ENCODE measurements at places on chromosomes 4 and X. TPM values are rescaled to one million over a fixed set of nuclear protein-coding genes. Genes with fewer than 3 reads are reported as not detected.

DNA sequence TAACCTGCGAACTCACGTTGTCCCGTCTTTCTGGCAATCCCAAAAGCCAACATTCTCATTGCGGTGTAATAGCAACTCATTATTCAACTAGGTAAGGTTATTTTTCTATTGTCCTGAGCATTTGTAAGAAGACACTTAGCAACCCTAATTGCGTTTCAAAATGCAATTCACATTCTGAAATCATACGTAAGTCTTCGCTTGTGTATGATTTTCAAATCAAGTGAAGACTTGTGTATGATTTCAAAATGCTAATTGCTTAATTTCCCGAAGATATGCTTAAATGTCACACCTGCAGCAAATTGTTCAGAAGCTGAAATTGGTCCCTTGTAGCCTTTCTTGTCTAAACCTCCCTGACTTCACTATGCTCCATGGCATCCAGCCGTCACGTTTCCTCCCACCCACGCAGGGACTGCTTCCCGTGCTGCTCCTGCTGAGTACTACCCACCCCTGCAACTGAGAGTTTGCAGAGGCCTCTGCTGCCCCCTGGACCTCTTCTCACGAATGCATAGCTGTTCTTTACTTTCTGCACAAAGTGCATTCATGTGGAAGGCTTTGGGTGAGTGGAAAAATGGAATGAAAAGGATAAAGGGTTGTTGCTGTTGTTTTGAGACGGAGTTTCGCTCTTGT, 40.8 kb upstream of the CLDN24 start:
- peak; percentile 64 for DNase-seq

DNA sequence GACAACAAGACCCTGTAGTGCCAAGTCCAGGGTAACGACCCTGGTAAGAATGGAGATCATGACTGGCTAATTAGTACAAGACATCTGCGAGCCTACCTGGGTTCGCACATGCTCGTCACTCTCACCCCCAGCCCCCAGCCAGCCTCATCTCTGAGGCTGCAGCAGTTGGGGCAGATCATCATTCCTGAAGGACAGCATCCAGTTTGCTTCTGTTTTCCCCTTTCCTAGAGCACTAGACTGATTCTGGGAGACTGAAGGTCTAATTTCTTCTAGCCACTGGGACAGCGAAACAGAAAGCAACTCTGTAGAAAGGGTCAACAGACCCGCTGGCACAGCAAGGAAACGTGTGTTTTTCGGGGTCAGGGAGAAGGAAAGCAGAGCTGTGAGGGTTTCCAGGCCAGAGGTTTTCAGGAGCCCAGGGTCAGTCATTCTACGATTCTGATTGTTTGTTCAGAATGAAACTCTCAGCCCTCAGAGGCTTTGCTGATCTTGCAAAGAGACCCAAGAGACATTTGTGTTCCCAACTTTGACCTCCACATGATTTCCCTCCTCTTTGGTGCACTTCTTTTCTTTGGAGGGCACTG, 343.1 kb upstream of the NOCT start:
- DNase-seq = no peak

Gene TAPT1
- 9.7 TPM for polyA plus RNA-seq

DNA sequence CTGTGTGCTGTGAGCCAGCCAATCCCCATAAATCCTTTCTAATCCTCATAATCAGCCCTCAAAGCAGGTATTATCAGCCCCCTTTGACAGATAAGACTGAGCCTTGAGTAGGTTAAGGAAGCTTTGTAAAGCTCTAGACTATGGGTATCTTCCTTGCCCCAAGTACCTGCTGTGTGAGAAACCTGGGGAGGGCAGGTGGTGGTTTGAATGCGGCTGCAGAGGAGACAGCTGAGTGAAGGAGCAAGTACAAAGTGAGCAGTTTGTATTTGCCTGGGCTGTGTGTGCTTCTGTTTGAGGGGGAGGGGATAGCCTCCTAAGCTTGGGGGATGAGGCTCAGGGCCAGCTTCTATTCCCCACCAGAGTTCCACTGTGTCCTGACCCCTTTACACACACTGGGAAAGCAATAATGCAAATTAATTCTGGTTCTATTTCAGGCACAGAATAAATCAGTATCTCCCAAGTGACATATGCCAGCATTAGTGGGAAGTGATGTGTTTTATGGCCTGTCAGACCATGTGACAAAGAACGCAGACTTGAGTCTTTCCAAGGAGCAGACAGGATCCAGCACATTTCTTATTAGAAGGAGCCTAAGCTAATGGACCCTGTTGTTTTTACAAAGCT, 63.5 kb downstream of the EVC start:
- no peak for DNase-seq

DNA sequence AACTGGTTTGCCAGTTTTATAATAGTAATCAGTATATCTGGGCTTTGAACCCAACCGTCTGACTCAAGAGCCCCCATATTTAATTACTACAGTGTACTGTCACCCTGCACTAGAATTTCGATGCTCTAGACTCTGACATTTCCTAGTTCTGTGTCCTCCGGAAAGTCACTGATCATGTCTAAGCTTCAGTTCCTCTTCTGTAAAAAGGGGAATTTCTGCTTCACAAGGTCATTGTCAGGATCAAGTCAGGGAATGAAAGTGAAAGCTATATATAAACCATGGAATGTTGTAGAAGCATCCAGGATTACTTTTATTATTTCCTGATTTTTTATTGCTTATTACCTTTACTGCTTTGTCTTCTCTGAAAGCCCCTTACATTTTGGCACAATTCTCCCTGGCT, 4.0 kb upstream of the KCNIP4 start:
- DNase-seq = no peak

DNA sequence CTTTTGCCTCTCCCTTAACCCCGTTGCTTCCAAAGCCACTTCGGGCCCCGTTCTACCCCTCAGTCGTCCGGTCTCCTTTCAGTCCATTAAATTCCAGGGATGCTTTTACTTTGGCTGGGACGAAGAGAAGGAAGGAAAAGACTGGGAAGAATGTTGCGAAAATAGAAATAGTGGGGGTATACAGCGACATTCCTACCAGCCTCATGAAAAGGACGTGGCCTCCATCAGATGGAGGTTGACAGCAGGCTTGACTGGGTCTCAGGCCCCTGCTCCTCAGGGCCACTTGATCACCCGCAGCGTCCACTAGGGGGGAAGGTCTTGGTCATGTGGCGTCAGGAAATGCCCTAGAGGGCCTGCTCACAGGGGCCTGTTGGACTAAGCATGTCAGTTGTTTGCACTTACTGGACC, 657 bp upstream of the ANKRD50 start:
- DNase-seq = peak; percentile 84

Gene HMGN5
- polyA plus RNA-seq = 3.7 TPM

DNA sequence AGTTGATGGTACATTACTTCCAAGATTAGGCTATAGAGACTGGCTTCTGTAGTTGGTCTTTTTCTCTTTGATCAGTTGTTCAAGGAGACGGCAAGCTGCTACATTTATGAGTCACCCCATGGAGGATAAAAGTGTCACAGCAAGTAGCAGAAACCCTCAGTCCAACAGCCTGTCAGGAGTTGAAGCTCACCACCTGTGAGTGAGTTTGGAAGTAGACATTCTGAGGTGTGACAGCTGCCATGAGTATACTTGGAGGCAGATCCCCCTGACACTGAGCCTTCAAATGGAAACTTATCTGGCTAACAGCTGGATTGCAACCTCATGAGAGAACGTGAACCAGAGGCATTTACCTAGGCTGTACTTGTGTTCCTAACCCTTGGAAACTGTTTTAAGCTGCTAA, 68.0 kb downstream of the CCNG2 start:
- DNase-seq = no peak
